ENCODE measurements at places on chromosomes 5 and 9.

DNA sequence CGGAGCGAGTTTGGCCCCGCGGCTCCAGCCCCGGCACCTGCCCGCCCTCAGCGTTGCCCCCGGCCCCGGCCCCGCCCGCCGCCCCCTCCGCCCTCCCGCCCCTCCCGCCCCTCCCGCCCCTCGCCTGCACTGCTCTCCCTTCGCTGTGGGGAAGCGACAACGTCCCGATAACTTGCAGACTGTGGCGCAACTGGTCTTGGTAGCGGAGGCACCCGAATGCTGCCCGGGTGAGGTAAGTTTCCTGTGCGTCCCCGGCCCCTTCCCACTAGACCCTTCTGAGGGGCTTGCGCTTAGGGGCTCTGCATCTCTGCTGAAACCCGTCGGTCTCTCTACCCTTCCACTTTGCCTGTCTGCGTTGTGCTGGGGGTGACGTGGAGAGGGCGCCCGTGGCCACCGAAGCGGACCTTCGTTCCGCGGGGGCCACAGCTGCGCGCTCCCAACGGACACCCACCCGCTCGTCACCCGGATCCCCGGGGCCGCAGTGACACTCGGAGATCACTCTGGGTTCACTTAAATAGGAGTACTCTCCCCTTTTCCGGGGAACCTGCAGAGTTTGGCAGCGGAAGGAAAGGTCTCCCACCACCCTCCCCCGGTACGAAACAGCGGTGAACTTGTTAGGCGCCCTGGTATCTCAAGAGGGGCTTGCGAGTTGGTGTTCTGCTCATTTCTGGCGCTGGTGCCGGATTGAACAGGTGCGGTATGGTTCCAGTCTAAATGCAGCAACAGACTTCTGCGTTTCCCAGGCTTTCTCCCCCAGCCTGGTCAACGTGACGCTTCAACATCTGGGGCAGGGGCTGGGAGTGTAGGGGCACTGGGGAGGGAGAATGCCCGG, 707 bp downstream of the PIP5K1B start:
- DNase-seq = no peak

- no peak for DNase-seq
These were observed 406.2 kb upstream of the IRX4 start for GRCh38 chr5:2288968-2289367.

DNA sequence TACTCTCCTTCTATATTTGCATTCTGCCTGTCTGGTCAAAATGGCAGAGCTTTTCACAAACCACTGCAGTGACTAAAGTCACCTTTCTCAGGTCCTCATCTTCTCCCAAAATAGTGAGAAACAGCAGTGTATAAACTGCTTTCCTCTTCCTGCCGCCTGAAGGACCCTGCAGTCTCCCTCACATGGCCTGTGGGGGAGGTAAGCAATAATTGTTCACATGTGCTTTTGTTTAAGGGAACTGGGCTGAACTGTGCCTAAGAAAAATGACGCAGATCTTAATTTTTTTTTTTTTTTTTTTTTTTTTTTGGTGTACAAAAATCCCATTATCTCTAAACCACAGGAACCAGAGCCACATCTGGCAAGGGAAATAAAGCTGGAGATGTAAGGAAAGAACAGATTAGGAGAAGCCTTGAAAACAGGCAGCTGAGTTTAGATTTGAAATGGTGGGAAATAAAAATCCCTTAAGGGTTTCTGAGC, 131.7 kb upstream of the VLDLR start:
- DNase-seq = no peak

- DNase-seq = peak; percentile 48
These were observed 23.7 kb upstream of the LOX start for GRCh38 chr5:122101636-122102285.

DNA sequence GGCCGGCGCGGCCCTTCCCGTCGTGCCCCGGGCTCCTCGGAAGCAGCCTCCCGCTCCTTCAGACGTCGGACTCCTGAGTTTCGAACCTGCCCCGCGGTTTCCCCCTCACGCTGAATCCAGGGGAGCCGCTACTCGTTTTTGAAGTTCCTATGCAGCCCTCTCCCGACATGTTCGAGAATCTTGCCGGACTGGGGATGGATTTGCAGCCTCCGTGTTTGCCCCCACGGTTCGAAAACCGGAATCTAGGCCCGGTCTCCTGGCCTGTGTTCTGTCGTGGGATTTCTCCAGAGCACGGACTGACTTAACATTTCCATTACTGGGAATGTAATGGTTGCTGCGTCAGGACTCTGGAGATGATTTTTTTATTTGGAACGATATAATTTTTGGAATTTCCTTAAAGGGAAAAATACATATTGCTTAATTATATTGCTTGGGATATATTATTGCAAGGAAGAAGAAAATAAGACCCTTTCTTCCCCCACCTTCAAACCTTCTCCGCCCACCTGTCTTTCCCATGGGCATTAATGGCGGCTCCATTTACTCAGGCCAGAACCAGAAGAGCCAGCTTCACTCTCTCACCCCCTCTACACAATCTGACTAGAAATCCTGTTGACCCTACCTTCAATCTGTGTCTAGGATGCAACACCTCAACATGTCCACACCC, 8.5 kb upstream of the MGAT1 start:
- DNase-seq = no peak

DNA sequence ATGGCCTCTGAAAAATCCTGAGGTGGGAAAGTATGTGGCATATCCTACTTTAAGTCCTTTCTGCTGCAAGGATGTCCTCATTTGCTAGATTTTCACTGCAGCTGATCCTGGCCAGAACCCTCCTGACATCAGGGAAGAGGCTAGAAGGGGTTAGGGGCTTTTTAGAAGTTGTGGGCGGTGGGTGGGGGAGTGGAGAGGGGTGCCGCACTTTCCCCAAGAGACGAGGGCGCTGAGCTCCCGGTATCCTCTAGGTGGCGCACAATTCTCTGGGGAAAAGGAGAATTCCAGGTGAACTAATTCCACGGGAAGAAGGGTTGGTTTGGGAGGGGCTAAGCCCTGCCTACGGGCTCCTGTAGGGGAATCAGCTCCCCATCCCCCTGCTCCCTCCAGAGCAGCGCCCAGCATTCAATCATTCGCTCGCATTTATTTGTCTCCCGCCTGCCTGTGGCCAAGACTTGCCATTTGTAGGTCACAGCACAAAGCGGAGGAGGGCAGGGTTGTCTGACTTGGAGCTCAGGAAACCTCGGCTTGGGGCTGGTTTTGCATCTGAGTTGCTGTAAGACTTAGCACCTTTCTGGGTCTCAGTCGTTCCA, 42.9 kb upstream of the HAND1 start:
- DNase-seq = peak; percentile 21

DNA sequence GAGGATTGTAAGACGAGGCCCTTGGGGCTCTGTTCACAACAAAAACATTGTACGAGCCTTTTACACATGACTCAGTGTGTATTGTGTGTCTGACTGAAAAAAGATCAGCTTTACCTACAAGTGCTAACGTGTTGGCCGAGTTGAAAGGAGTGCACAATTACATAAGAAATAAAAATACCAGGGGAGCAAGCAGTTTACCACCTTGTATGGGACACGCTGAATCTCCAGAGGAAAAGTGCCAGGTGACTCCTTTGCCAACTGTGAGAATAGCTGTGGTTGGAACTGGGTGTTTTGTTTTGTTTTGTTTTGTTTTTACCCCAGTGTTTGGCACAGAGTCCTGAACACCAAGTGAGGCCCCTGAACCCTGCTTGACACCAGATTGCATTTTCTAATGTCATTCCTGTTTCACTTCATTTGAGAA, 32.8 kb upstream of the ZSWIM6 start:
- no peak for DNase-seq

- DNase-seq = no peak
These were observed 65.5 kb upstream of the SPTLC1 start for GRCh38 chr9:92180669-92181181.

- DNase-seq = no peak
These were observed 433.1 kb downstream of the CHSY3 start for GRCh38 chr5:130337179-130337888.

DNA sequence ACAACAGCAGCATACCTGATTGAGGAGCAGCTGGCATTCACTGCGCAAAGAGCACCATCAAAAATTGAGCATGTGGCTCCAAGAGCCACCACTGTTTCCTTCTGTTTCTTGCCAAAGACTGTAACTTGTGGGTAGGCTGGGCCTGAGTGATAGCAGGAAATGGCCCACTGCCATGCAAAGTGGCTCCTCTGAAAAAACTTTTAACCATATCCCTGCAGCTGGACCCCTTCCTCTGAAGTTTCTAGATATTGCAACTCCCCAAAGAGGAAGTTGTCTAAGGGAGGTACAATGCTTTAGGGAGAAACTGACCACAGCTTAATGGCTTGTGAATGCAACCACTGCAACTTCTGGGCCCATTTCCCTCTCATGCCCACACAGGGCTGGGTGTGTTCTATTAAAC, 355.4 kb upstream of the PDE4D start:
- peak; percentile 84 for DNase-seq

DNA sequence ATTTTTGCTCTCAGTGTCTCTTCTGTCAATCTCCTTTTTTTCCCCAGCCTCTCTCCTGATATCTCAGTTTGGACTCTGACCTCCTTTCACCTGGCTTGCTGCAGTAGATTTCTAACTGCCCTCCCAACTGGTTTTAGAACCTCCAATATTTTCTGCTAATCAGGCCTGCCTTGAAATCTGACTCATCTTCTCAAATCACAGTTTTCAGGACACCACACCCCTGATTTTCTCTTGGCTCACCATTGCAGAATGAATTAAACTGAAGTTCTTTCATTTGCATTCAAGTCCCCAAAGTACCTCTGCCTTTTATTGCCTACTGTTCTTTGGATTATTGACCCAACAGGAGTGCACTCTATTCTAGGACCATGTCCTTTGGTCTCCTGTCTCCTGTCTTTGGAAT, 310.4 kb upstream of the TRPC7 start:
- no peak for DNase-seq

DNA sequence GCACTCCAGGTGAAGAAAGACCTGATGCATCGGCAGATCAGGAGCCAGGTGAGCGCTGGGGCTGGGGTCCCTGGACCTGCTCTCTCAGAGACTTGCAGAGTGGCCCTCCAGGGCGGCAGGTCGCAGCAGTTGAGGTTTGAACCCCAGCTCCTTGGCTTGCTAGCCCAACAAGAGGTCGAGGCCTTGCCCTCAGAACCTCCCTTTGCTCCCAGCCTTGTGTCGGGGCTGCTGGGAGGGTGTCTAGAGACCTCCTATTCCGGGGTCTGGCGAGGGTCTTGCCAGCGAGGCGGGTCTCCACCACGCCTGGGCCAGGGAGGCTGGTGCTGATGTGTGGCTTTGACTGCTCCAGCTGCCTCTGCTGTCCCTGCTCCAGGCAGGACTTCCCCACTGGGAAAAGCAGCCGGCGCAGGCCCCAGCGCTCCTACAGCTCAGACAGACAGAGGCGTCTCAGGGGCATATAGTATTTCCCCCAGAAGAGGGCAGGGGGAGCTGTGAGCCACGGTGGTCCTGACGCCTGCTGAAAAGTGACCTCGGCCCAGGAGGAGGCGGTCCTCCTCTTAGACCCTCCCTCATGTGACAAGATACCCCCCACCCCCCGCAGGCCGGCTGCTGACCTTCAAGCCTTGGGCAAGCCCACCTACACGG, 38.3 kb downstream of the LRSAM1 start:
- DNase-seq = no peak

- no peak for DNase-seq
These were observed 803.8 kb upstream of the ZNF608 start for GRCh38 chr5:125550274-125550673.

DNA sequence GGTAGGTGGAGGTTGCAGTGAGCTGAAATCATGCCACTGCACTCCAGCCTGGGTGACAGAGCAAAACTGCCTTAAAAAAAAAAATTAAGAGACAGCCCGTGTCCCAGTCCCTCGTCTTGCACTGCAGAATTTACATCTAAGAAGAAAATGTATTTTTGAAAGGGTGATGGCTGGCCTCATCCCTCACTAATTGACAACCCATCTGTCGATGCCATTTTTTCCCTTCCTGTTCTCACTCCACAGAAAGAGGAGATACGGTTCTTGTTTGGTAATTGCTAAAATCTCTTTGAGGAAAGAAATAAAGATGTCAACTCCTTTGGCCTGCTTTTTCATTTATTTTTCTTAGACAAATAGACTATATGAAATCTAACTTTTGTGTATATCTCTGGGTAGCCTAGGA, 2.4 kb upstream of the LSM11 start:
- no peak for DNase-seq

- DNase-seq = no peak
These were observed 31.0 kb upstream of the TENT4A start for GRCh38 chr5:6682239-6682638.

- no peak for DNase-seq
These were observed 308.9 kb downstream of the SLIT3 start for GRCh38 chr5:168992016-168992415.

DNA sequence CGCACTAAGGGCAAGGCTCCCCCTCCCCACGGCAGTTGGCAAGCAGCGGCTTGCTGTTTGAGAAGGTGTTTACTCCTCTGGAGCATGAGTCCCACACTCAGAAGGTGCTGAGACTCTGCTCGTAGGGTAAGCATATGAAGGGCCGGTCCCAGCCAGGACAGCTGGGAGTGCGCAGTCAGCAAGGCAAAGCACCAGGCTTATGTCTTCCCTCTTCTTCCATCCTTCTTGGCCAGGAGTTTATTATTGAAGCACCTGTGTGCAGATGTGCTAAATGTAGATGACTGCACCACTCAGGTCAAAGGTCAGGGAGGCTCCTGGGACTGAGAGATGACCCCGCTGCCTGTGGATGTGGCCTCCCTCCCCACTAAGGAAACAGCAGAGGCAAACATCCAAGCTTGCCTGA, 27.0 kb upstream of the CDKN2AIPNL start:
- no peak for DNase-seq

GRCh38 chr5:14153932-14154731, 11.0 kb downstream of the TRIO start:
- no peak for DNase-seq

- no peak for DNase-seq
These were observed 133.9 kb downstream of the GIN1 start for GRCh38 chr5:102986074-102986473.

DNA sequence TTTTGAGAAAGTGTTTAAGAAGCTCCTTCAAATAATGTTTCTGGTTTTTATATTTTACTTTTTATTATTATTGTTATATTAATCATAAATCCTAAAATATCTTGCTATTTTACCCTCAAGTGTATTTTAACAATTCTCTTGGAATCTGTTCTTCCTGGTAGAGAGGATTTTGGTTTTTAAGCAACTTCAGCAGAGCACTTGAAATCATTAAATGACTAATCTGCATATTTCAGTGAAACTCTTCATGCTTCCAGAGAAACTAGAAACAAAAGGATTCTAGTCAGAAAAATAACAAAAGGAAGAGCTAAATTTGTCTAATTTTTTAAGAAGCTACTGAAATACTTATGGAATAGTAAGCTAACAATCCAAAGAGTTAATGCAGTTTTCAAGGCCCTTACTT, 1057.3 kb downstream of the TLE1 start:
- no peak for DNase-seq

GRCh38 chr5:160434022-160434531, 12.4 kb downstream of the PTTG1 start:
- DNase-seq = peak; percentile 71

DNA sequence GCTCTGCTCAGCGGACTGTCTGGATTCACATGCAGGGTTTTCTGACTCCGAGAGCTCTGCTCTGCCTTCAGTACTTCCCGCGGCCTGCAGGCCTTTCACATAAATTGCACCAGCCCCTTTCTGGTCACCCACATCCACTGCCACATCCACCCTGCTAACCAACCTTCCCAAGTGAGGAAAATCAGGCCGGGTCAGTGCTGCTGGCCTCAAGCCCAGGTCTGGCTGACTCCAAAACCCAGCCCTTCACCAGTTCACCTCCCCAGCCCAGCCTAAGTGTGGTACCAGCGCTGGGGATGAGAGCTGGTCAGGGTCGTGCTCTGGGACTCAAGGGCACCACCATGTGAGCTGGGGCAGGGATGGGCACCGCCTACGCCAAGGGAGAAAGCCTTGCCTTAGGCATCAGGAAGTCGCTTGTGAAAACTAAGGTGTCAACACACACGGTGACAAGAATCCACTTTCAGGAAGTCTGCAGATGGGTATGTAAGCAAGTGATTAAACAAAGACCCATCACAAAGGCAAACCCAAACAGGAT, 12.3 kb downstream of the LMAN2 start:
- DNase-seq = no peak

All from OCI-LY7 (cell line).